ENCODE measurements at places on chromosomes 5 and 9.

DNA sequence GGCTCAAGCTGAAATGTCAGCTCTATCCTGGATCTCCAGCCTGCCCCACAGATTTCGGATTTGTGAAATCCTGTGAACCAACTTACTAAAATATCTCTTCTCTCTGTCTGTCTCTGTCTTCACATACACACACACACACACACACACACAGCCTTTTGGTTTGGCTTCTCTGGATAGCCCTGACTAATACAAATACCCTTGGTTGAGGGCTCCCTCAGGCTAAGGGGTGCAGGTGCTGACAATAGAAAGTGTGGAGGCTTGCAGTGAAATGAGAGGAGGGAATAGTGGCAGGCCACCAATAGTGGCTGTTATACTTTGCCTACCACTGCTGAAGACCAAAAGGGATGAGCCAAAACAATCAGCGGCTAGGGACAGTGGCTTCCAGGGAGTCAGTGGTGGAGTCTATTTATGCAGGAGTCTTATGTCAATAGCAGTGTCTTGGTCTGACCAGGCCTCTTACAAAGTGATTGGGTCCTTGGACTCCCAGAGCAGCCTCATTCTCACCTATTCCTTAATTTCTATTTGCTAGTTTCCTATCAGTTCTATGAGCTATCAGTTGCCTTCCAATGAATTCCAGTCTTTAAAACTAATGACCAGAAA, 93.2 kb upstream of the GAS1 start:
- DNase-seq: no peak

DNA sequence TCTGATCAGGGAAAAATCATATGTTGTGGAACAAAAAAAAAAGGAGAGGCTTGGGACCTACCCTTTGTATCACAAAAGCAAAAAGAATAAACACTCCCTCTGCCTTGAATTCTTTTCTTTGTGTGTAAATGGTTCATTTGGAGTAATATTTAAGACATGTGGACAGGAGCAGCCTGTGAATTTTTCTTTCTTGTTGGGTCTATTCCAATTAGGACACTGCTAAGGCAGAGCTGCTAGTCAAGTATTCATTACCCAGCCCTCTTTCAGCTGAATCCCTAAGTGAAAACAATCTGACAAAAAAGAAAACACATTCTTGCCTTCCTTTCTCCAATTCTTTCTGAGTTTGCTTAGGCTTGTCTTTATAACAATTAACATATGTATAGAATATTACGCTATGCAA, 330.0 kb downstream of the EBF1 start:
- no peak for DNase-seq

DNA sequence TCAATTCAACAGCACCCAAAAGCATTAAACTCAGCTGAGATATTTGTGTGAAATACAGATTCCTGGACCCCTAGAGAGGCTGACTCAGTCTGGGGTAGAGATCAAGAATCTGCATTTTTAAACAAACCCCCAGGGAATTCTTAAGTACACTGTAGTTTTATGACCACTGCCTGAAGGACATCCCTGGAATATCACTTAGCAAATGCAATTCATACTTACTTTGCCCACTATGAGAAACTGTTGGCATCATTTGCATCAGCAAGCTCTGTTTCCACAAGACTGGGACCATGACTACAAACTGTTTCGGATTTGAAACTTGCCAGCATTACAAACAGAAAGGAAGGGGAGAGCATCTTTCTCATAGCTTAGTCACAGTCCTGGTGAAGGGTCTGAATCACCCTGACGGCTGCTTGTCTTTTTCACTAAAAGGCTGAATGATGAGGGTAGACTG, 63.7 kb downstream of the MLLT3 start:
- DNase-seq: peak; percentile 57

- DNase-seq: no peak
These were observed 461.9 kb upstream of the COX7C start for GRCh38 chr5:86155796-86156195.

DNA sequence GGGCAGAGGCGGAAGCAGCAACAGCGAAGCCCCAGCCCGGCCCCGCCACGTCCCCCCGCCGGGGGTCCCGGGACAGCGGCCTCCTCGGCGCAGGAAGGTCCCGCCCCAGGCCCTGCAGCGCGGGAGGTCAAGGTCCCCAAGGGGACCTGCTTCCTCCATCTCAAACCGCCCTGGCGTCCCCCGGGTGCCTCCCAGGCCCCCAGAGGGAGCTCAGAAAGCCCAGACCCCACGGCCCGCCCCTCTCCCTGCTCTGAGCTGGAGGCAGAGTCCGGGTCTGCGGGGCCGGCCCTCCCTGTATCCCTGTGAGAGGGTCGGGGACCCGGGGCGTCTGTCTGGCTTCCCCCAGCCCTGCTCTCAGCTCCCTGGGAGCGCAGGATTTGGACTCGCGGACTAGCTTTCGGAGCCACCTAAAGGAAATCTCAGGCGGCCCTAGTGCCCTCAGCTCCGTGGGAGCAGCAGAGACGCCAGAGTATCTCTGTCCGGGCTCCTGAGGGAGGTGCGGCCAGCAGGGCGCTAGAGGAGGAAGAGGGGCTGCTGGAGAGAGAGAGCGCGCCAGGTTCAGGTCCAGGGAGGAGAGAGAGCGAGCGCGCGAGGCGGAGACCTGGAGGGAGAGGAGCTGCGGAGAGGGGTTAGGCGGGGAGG, 30.7 kb downstream of the EXOC3 start:
- peak; percentile 14 for DNase-seq

- DNase-seq: no peak
These were observed 36.9 kb upstream of the PLEKHG4B start for GRCh38 chr5:54876-55569.

- no peak for DNase-seq
These were observed 55.6 kb downstream of the PIK3R1 start for GRCh38 chr5:68271124-68271523.

DNA sequence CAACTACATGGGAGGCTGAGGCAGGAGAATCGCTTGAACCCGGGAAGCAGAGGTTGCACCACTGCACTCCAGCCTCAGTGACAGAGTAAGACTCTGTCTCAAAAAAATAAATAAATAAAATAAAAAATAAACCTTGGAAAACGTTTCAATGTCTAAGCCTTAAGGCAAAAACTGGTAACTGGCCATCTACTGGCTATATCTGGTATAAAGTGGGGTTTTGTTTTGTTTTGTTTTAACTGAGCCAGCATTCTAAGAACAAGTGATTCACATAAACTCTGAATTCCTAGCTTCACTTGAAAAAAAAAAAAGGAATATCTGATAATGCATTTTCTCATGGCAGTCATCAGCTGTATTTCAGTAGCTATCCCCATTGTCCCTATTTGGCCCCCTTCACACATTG, 126.1 kb upstream of the EFNA5 start:
- DNase-seq: no peak

GRCh38 chr9:11025775-11026174, 413.0 kb upstream of the PTPRD start:
- DNase-seq: no peak

GRCh38 chr5:142301540-142301939, 23.3 kb downstream of the SPRY4 start:
- no peak for DNase-seq

DNA sequence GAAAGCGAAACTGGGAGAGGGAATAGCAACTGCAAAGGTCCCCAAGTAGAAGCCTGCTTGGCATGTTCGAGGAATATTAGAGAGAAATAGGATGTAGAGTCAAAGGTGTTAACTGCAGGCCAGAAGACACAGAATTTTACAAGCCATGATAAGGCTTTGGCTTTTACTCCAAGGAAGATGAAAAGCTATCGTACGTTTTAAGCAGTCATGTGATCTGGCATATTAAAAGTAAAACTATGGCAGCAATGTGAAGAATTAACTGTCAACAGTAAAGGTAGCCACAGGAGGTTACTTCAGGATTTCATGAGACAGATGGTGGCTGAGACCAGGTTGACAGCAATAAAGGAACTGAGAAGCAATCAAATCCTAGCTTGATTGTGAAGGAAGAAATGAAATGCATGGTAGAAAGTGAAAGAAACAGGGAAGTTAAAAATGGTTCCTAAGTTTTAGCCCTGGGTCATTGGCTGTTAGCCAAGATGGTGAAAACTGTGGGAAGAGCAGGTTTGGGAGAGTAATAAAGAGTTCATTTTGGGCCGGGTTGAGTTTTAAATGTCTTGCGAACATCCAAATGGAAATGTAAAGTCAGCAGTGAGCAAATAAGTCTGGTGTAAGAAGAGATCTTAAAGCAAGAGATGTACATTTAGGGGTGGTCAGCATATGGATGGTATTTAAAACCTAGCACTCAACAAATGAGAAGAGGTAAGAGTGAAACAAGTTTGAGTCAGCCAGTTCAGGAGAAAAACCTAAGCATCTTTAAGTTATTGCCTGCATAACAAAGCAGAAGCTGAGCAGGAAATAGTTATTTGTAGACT, 20.3 kb upstream of the TTC33 start:
- no peak for DNase-seq

DNA sequence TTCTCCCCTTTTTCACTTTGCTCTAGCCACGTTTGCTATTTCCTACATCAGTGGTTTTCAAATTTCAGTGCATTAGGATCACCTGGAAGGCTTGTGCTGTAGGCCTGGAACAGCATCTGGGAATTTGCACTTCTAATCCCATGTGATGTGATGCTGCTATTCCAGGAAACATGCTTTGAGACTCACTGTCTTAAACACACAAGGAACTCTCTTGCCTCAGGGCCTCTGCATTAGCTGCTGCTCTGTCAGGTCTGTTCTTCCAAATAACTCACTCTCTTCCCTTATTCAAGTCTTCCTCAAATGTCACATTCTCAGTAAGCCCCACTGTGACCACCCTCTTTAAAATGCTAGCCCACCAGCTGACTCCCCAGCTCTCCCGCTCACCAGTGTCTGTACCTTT, 204.0 kb downstream of the DNAH5 start:
- no peak for DNase-seq

DNA sequence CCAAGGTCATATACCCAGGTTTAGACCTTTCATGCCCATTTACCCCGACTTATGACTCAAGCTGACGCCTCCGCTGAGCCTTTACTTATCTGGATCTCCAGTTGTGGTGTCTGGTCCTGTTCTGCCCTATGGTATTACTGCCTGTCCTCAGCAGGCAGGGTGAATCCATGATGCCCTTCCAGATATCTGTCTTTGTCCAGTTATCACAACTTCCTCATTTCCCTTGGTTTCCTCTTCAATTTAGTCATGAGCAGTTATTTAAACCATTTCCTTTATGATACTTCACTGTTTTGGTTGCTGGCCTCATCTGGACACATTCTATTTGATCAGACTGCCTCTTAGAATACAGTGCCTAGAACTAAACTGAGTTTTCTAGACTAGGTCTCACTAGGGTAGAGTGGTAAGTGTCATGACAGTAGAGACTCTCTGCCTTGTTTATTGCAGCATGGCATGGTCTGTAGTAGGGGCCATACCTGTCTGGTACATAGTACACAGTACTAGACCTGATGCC, 93.3 kb downstream of the MELK start:
- no peak for DNase-seq

DNA sequence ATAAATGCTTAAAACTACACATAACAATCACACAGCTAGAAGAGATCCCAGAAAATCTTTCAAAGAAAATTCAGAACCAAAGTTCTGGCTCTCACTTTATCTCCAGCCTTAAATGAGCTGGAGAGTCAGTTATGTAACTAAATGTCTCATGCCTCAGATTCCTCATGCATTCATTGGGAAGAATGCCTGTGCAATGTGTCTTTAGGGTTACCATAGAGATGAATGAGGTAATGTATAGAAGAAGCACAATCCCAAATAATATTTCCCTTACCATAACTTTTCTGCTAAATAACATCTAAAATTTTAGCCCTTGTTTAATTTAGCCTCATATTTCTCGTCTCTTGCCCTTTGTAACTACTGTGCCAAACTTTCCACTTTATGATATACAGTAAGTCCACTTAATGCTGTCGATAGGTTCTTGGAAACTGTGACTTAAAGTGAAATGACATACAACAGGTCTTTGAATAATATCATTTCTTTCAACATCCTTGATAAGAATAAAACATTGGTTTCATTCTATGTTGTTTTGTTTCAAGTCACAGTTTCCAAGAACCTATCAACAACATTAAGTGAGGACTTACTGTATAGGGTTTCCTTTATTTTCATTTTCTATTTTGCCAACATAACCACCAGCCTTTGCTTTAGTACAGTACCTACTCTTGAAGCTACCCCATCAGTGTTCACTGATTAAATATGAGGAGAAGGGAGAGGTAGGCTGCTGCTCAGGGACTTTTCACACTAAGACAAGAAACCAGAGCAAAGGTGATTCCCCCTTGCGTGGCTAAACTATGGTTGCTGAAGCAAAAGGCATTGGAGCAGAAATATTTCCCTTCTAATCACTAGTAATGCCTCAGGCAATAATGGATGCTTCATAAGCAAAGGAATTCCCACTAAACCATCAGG, 295.7 kb upstream of the PTGER4 start:
- DNase-seq: no peak

DNA sequence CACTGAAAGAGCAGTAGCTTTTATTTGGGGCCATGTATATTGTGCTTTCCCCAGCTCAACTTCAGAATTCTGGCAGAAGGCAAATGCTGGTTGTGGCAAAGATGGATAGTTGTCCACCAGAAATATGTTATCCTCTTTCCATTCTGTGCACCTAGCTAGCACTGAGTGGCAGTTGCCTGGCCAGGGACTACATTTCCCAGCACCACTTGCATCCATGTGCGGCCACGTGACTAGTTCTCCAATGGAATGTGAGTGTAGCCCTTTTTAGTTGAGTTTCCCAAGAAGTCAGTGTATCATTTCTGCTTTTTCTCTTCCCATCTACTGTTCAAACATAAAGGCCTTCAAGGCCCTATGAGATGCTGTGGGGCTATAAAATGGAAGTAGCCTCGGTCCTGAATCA, 354.0 kb upstream of the CLINT1 start:
- DNase-seq: no peak

DNA sequence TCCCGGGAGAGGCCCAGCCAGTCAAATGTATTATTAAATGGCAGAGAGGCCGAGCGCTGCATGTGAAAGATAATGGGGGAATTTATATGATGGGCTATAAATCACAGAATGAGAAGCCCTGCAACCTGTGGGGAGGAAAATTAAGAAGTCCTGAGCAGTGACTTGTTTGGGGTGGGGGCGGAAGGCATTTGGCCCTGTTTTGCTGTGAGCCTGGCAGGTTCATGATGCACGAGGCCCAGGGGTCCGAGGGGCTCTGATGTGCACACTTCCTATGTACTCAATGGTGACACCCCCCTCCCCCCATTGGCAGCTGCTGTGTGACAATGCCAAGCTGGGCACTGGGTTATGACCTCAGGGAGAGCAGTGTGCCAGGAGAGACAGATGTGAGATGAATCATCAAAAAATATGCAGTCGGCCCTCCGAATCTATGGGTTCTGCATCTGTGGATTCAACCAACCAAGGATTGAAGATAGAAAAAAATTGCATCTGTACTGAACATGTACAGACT, 13.7 kb upstream of the DAB2IP start:
- no peak for DNase-seq

GRCh38 chr5:8185852-8186251, 316.9 kb downstream of the MTRR start:
- DNase-seq: no peak

- DNase-seq: no peak
These were observed 16.6 kb downstream of the F2R start for GRCh38 chr5:76732405-76733048.

- no peak for DNase-seq
These were observed 86.7 kb upstream of the SLC30A5 start for GRCh38 chr5:69007163-69007562.

All from activated CD4-positive, alpha-beta T cell treated with anti-CD3 and anti-CD28 coated beads, Interleukin-2, amount 50 U/mL, for 24 hours (primary cell).